ENCODE measurements at places on chromosomes 11 and 22. TPM values are rescaled to one million over a fixed set of nuclear protein-coding genes. Genes with fewer than 3 reads are reported as not detected.

KDM4E gene
- total RNA-seq = not detected

DNA sequence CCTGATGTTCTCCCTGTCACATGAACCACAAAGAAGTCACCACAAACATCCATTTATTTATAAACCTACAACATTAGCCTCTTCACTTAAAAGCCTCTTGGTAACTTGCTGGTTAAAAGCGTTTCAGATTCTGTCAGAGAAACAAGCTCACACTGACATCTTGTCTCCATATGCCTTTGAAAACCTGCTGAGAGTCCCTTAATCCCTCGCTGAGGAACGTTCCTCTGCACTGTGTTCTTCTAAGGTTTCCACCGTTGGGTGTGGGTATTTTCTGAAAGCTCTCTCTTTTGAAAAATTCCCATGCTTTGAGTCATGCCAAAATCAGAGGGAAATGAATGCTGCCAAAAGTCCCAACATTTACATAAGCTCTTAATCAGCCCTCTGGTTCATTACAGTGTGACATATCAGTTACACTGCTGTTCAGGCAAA lies 149.8 kb downstream of the CCDC34 start:
- DNase-seq = no peak

DNA sequence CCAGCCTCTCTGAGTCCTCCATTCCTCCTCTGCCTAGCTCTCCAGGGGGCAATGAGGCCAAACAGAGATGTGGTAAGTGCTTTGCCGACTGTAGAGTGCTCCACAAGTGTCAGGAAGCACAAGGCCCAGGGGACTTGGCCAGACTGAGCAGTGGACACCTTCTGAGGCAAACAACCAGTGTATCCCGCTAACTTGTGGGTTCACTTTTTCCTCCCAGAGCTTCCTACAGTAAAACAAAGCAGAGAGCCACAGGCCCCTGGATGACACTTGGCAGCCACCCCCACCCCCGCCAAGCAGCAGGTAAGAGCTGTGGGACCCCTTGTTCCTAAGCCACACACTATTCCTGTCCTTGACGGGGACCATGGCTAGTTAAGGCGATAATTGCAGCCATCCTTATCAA lies 160.9 kb downstream of the CACNA1I start:
- DNase-seq = no peak

DCDC1 gene
- total RNA-seq = 0.42 TPM

All from activated T-cell treated with anti-CD3 and anti-CD28 coated beads, Interleukin-2, amount 50 U/mL, for 72 hours (primary cell).